ENCODE measurements at places on chromosomes 4 and X.
A peak's percentile ranks its signal among the peaks of the same experiment; 100 is the strongest.

- DNase-seq, result peak; percentile 15
Observed at GRCh38 chrX:9342561-9343051, 122.3 kb upstream of the TBL1X start.

DNA sequence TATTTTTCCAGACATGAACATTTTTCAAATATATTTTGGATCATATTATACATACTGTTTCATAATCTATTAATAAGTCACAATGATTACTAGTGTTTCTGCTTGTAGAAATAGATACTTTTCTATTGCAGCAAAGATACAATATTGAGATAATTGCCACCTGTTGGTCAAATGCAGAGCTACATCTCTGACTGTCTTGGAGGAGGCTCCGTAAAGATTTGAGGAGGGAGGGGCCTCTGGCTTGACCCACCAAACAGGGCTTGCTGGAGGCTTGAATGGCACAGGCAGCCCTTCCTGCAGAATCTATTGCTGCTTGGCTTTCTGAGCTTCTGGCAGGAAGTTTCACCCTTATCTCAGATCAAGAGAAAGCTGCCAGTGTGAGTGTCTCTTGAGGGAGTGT, 99.3 kb upstream of the ARMCX2 start:
- no peak for DNase-seq

DNA sequence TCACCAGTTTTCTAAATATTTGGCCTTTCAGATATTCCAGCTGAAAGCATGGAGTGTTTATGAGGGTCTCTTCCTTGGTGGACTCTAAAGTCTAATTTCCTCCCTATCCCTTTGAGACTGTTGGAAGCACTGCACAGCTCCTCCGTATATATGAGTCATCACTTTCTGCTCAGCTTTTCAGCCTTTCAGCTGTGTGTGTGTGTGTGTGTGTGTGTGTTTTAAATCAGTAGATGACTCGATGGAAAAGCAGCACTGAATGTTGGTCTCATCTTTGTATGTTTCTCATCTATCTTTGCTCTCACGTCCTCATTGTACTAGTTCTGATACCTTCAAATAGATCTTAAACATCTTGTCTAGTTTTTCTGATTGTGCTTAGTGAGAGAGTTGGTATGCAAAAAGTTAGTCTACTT, 81.6 kb downstream of the ZFX start:
- no peak for DNase-seq

- DNase-seq, result no peak
Observed at GRCh38 chrX:136176399-136176825, 29.1 kb downstream of the FHL1 start.

DNA sequence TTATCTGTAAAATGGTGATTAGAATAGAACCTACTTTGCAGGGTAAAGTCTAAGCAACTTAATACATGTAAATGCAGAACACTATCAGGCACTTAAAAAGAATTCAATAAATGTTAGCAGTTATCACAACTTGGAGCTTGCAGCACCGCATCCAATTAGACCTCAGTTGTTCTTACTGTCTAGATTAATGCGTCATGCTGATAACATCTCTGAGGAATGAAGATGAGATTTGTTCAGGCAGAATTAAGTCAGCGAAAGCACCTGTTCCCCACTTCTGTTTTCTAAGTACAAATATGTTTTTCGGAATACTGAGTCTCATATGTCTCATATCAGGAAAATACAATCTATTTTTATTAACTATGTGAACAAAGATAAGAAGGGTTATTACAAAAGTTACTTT, 58.7 kb downstream of the TMA16 start:
- DNase-seq, result no peak

DNA sequence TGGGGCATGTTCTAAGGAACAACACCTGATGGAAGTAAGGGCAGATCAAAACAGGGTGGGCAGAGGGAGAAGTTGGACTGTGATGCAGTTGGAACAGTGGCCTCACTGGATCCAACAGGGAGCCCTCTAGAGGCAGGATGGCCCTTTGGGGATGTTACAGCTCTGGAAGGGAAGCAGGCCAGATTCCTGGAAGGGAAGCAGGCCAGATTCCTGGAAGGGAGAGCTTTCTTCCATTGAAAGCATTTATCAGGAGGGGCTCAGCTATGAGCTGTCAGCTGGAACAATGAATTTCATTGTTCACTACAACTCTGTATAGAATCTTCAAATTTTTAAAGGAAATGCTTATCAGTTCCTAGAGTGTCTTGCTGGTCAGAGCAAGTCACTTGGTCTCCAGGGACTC, 17.7 kb downstream of the IL15 start:
- DNase-seq, result no peak

- no peak for DNase-seq
Observed at GRCh38 chr4:7649741-7650531, 215.2 kb upstream of the PSAPL1 start.

DNA sequence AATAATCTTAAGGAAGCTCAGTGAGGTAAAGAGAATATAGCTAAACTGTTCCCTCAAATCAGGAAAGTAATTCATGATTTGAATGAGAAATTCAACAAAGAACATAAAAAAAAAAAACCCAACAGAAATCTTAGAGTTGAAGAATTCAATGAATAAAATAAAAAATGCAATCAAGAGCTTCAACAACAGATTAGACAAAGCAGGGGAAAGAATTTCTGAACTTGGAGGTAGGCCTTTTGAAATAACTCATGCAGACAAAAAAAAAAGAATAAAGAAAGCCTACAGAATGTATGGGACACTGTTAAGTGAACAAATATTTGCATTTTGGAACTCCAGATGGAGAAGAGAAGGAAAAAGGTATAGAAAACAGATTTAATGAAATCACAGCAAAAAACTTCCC, 77.9 kb downstream of the CBR4 start:
- DNase-seq, result no peak

DNA sequence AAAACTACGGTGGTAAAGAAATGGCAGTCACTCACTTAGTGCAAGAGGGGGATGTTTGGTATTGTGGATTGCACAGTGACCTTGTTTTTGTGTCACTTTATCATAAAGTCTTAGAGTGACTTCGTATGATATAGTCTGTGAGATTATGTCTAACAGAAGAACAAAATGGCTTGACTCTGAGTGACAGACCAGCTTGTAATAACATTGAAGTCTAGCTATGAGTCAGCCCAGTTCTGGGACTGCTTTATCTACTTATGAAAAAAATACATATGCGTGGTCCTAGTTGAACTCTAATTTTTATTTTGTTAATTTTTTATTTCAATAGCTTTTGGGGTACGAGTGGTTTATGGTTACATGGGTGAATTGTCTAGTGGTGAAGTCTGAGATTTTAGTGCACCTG, 20.0 kb downstream of the DCLK2 start:
- no peak for DNase-seq

- DNase-seq, result no peak
Observed at GRCh38 chr4:144645631-144646522, at the start of gene HHIP. Gene HHIP (plus strand): TSS chr4:144646156. CDS start chr4:144646676, 520 bp downstream.

- no peak for DNase-seq
Observed at GRCh38 chr4:101953949-101954348, 163.4 kb downstream of the BANK1 start.

GRCh38 chrX:72305286-72306084, at the start of gene CITED1:
Gene CITED1 (minus strand): TSS chrX:72305914. CDS start chrX:72302869, 3,045 bp downstream.
- no peak for DNase-seq

DNA sequence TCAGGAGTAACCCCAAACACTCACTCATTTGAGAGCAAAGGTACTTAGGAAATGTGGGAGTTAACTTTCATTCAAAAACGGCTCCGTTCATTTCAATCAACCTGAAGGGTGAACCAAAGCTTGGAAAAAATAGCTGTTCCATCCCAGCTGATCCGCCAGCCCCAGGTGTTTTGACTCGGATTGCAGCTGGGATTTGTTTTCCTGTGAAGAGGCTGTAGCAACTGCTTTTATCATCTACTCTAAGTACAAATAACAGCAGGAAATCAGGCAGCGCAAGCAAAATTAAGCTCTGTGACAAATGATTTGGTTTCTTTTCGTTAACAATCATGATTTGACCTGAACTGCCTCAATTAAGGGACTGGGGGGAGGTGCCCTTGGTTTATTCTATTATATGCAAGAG, 154.7 kb downstream of the BEND2 start:
- no peak for DNase-seq

DNA sequence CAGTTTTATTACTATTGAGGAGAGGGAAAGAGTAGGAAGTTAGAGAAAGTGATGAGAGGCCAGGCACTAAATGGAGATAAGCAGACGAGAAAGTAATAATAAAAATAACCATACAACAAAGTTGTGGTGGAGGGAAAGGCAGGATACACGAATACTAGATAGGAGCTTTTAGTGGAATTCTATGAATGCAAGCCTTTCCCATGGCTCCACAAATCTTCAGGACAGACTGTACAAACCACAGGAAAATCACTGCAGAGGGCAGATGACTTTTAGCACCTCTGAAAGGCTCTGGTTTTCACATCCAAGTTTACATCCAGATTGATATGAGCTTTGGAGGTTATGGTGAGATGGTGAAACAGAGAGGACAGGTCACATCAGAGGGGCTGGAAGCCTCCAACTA, 41.5 kb downstream of the TNIP3 start:
- no peak for DNase-seq

DNA sequence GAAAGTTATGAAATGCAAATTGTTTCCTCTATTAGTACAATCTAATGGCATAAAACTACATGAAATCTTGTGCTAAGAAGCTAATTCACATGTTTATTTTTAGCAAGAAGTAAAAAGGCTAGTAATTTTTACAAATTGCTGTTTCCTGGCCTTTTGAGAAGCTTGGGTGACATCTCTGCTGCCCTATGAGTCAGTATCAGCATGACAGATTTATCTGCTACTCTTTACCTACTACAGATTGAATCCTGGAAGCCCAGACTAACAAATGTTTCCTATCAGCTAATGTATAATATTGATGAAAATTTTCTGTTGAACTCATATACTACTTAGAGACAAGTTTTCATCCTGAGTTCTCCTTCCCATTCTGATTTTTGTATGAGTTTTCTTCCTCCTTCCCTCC, 232.4 kb downstream of the DCTD start:
- DNase-seq, result no peak

DNA sequence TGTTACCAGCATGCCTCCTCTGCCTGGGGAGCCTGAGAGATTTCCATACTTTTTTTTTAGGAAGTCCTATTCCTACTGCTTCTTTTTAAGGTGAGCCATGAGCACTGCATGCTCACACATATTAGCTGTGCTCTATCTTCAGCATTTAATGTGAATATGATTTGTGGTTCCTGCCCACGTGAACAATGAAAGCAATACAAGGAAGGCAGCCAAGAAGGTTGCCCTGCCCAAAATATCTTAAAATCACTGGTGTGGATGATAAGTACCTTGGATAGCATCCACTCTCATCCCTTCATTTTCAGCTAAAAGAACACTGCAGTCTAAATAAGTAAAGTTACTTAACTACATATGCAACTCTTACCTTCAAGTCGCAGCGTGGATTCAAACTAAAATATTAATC, 607.5 kb downstream of the PACRGL start:
- DNase-seq, result no peak

DNA sequence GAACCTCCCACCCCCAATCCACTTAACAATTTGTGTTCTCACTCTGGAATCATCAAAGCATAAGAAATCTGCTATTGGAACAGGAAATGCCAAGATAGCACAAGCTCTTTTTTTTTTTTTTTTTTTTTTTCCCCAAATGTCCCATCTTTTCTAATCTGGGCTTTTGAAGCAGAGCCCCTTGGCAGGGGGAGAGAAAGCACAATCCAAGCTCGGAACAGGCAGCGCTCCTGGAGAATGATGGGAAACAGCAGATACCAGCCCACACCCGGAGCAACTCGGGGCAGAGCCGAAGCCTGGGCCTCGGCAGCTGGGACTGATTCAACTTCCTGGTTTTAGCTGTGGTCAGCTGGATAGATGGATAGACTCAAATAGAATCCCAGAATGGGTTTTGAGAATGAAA, 235.1 kb downstream of the QDPR start:
- no peak for DNase-seq

- no peak for DNase-seq
Observed at GRCh38 chrX:133961046-133961445, 24.3 kb downstream of the GPC3 start.

- DNase-seq, result no peak
Observed at GRCh38 chrX:117840645-117841044, 276.0 kb downstream of the KLHL13 start.

- no peak for DNase-seq
Observed at GRCh38 chr4:38815885-38816782, 11.5 kb upstream of the TLR1 start.

DNA sequence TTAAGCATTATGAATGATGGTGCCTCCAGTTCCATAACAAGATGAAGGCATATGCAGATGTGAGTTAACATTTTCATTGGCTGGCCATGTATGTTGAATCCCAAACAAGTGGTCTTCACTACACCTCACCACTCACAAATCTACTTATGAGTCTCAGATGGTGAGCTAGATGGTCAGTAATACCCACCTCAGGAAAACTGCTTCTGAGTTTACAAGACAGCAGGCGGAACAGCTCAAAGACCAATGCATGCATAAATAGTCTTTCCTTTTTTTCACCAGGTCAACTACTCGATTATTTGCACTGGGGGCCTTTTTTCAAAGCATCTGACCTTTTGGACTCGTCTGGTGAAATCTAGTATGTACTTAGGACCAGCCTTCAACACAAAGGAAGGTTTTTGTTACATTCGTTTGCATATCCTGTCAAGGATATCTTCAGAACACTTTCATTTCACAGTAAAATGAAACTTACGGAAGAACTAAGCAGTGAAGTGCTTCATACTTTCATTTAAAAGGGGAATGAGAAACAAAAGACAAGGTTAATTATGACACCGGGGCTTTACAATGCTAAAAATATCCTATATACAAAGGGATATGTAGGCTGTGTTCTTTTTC, 23.1 kb upstream of the TLR7 start:
- no peak for DNase-seq

- DNase-seq, result no peak
Observed at GRCh38 chrX:123357941-123358340, 173.9 kb downstream of the GRIA3 start.

- no peak for DNase-seq
Observed at GRCh38 chr4:133150486-133151340, 1.6 kb downstream of the PCDH10 start.

DNA sequence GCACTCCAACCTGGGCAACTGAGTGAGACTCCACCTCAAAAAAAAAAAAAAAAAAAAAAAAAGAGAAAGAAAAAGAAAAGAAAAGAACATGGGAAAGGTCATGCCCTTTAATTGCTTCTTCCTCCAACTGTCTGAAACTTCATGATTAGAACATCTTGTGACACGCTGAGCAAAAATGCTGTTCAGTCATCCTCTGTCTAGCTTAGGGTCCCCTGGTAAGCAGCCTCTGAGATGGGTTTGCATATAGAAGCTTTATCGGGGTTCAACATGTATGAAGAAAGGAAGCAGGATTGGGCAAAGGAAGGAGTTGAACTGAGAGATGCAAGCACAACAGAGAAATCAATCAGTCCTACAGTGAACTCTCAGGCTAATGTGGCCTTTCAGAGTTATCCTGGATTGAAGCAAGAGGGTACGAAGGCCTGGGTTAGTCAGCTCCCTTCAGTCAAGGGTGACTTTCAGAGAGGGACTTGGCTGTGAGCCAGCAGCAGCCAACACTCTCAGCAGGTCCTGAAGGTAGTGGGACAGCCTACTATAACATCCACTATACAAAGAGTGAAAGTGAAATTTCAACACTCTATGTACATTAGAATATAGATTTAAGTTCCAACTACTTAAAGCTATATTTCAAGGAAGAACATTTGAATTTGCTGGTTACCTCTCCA, 11.4 kb downstream of the MAOB start:
- DNase-seq, result no peak

GRCh38 chr4:89111833-89112563, 665 bp downstream of the TIGD2 start:
- DNase-seq, result no peak
